Astrocyte of the hippocampus (primary cell): ENCODE measurements at places on chromosomes 16 and 17.

DNA sequence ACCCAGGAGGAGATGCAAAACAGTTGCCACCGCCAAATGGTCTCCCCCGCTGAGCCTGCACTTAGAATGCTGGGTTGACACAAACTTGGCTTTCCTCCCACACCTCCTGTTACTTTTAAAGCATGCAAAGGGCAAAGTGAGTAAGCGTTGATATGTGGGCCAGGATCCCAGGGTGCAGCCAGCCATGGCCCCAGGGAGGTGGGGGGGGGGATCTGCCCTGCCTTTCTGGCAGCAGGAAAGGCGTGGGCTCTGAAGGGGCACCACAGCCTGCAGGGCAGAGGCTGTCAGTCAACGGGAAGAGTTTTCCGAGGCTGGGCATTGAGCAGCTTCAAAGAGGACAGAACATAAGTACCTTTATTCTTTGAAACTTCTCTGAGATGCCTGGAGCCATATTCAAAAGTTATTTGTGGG is 142.3 kb downstream of the ABCC12 start:
- DNase-seq, result peak; percentile 93

DNA sequence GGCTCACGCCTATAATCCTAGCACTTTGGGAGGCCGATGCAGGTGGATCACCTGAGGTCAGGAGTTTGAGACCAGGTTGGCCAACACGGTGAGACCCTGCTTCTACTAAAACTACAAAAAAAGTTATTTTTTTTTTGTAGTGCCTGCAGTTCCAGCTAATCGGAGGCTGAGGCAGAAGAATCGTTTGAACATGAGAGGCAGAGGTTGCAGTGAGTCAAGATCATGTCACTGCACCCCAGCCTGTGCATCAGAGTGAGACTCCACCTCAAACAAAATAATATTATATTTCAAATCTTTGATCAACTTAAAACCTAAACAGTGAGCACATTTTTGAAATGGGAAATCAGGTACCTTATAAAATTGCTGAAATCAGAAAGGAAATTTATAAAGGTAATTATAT is 36.5 kb downstream of the NCOR1 start:
- DNase-seq, result no peak

DNA sequence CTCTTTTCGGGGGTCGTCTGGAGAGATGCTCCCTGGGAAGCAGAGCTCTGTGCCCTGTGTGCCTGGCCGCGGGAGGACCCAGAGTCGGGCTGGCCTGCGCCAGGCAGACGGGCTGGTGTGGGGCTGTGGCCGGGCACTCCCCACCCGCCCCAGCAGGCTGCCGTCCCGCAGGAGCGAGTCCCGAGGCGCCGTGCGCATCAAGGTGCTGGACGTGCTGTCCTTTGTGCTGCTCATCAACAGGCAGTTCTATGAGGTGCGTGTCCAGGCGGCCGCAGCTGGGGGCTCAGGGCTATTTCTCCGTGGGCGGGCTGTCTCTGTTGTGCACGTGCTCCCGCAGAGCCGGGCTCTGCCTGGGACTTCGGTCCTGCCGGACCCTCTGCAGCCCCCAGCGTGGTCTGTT is 15.0 kb downstream of the TSC2 start:
- no peak for DNase-seq

GRCh38 chr16:1571012-1571671 is 37.7 kb downstream of the TMEM204 start:
- no peak for DNase-seq

DNA sequence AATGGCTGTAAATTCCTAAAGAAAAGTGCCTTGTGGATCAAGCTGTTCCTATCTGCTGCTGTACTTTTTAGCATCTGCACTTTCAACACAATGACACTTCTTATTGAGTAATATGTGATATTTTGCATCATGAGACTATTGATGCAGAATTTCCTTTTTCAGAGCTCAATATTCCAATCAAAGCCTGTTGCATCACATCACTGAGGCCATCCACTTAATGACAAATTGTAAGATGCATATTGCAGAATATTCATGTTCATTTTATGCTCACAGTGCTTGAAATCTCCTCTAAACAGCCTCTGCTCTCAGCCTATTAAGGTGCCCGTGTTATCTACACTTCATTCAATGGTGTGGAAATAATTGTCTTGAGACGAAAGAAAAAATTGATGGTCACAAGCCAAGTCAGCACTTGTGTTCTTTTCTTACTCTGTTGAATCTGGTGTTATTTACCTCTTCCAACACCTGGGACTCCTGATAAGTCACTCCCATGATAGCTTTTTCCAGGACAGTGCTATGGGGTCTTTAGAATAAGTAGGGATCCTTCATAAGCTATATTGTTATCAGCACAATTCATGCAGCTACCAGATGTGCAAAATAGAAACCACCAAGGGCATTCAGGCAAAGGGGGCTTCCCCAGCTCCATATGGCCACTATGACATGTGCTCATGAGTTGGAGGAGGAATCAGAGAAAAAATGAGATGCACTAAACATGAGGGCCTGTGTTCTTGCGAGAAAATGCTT is 9.3 kb upstream of the SKAP1 start:
- no peak for DNase-seq

DNA sequence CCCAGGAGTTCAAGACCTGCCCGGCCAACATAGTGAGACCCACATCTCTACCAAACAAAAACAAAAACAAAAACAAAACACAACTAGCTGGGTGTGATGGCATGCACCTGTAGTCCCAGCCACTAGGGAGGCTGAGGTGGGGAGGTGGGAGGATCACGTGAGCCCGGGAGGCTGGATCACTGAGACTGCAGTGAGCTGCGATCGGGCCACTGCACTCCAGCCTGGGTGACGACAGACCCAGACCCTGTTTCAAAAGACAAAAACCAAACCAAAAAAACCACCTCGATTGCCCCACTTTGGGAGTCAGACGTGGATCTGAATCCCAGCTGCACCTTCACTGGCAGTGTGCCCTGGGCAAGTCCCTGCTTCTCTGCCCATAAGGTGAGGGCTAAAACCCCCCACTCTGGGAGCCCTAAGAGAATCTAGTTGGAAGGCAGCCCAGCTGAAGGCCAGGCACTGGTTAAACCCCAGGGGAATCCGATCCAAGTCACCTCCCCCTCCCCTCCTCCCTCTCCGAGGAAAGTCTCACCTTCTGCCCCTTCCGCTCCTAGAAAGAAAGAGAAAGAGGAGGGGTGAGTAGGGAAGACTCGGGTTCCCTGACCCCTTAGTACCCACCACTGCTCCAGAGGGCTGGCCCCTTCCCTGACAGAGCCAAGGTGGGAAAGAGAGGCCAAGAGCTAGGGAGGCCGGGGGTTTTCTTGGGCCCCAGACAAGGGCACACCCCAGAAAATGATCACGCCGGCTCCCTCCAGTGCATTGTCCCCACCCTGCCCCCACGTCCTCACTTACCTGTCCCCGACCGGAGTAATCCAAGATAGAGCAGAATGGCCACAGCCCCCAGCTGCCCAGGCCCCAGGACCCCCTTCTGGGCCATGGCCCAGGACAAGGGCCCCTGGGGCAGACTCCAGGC is 647 bp downstream of the PRSS8 start:
- DNase-seq, result peak; percentile 31

- DNase-seq, result no peak
Observed at GRCh38 chr17:76369804-76370203, 14.6 kb upstream of the SPHK1 start.

GRCh38 chr16:66207883-66208265 is 158.6 kb upstream of the CDH5 start:
- no peak for DNase-seq

GRCh38 chr16:11232852-11233726 is 22.9 kb downstream of the SOCS1 start:
- DNase-seq, result no peak

DNA sequence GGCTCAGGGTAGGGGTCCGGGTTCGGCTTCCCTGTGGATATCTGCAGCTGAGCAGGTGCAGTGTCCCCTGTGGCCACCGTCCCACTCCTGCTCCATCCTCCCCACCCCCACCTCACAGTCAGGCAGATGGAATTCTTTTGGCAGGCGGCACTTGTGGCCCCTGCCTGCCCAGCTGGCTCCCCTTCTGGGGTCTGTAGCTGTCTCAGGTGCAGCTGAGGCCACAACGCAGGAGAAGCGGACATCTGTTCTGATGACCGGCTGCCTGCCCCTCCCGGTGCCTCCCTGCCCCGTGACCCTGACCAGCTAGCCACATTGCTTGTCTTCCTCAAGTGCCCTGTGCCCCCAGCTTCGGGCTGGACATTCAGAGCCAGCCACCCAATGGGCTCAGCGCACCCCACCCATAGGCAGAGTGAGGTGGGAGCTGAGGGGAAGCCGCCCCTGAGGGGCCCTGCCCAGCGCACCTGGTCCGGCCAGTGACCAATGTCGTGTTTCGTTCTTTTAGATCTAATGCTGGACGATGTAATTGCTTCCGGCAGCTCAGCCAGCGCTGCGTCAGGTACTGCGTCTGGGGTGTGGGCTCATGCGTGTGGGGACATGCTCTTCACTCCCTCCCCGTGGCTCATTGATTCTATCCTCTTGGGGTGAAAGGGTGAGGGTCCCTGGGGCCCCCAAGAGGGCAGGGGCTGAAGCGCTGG is 25.2 kb upstream of the ABCC3 start:
- no peak for DNase-seq

- DNase-seq, result peak; percentile 92
Observed at GRCh38 chr17:48492401-48493298, 38.2 kb downstream of the HOXB1 start.

DNA sequence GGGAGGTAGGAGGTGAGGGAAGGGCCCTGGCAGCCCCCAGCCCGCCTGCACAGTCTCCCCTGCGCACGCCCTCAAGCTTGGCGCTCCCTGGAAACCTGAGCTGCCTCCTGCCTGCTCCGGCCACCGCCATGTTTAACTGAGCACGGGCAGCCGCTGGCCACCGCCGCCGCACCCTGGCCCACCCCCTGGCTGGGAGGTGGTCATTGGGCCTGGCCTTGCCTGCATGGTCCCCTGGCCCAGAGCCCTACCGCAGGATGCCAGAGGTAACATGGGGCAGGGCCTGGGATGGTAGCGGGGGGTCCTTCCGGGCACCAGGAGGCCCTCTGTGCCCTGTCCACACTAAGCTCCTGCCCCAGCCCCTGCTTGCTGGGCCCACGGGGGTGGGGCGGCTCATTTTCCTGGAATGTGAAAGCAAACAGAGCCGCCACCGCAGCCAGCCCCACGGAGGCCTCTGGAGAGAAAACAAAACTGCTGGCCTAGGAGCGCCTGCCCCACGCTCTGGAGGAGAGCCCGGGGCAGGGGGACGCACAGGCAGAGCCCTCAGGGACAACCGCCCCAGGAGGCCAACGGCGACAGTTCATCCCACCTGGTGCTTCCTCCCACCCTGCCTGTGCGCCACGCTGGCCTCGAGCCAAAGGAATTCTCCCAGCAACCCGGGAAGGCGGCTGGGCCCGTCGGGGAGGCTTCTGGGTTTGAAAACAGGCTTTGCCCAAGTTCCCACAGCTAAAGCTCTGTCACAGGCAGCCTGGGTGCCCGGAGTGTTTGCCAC is 8.9 kb downstream of the NHERF2 start:
- DNase-seq, result peak; percentile 96

GRCh38 chr17:48283411-48283810 is 146.6 kb downstream of the SKAP1 start:
- DNase-seq, result no peak

- DNase-seq, result no peak
Observed at GRCh38 chr17:57394375-57394774, 138.1 kb downstream of the MSI2 start.

DNA sequence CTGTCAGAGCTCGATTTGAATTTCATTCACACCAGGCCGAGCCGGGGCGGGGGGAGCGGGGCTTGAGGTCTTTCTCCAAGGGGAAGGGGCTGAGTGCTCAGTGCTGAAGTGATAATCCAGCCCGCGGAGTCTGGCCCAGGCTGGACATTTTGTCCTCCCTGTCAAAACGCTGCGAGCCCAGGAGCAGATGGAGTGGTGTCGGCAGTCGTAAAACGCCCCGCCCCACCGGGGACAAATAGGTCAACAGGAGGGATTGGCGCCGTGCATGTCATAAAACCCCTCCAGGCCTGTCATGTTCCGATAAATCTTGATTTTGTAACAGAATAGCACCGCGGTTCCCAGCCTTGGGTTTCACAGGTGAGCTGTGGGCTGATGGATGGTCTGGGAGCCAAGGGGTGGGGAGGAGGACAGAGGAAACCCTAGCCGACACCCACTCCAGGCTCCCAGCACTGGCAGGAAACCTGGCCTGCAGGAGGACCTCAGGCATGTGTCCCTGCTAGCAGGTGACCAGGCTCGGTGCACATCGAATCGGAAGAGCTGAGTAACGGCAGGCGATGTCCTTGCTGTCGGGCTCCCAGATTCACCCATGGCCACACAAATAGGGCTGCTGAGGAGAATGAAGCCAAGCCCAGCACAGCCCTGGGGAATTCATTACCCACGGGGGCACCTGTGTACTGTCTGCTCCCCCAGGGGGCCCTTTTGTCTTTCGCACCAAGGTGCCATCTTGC is 341.4 kb downstream of the FOXL1 start:
- no peak for DNase-seq

DNA sequence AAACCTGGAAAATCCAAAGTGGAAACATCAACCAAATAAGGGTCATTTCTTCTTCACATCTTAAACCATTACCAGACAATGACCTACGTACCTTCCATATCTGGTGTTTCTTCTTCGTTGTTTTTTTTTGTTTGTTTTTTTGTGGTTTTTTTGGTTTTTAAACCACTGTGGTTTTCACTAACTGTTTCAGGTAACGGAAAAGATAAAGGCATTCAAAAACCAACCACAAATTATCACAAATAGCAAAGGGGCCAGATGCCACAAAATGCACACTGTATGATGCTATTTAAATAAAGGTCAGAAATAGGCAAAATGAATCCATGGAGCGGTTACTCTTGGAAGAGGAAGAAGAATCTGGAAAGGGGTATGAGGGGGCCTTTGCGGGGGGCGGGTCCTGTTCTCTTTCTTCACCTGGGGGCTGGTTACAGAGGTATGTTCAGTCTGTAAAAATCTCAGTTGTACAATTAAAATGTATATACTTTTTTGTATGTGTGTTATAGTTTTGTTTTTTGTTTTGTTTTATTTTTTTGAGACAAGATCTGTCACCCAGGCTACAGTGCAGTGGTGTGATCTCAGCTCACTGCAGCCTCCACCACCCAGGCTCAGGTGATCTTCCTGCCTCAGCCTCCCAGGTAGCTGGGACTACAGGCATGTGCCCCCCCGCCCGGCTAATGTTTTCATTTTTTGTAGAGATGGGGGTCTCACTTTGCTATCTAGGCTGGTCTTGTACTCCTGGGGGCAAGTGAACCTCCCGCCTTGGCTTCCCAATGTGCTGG is 29.6 kb downstream of the LITAF start:
- DNase-seq, result no peak
